ENCODE measurements at places on chromosomes 2 and 18. TPM values are rescaled to one million over a fixed set of nuclear protein-coding genes. Genes with fewer than 3 reads are reported as not detected.
A peak's percentile ranks its signal among the peaks of the same experiment; 100 is the strongest.

The TCF7L1 gene
- total RNA-seq = 3.9 TPM

GRCh38 chr18:63284173-63284799, 35.3 kb downstream of the BCL2 start:
- no peaks in the 10 kb centered on the region for H3K27me3 ChIP-seq
- DNase-seq = no peak
- no peak overlapping the region for H3K4me3 ChIP-seq
- peaks cover 13% of the 10 kb centered on the region for H3K4me1 ChIP-seq
- no peaks in the 10 kb centered on the region for H3K36me3 ChIP-seq

GRCh38 chr18:2147476-2148230, 423.7 kb downstream of the METTL4 start:
- H3K36me3 ChIP-seq = no peaks in the 10 kb centered on the region
- peak; percentile 35 for DNase-seq
- H3K27me3 ChIP-seq = no peaks in the 10 kb centered on the region
- H3K27ac ChIP-seq = no peak overlapping the region
- H3K4me3 ChIP-seq = no peak overlapping the region
- no peaks in the 10 kb centered on the region for H3K4me1 ChIP-seq

DNA sequence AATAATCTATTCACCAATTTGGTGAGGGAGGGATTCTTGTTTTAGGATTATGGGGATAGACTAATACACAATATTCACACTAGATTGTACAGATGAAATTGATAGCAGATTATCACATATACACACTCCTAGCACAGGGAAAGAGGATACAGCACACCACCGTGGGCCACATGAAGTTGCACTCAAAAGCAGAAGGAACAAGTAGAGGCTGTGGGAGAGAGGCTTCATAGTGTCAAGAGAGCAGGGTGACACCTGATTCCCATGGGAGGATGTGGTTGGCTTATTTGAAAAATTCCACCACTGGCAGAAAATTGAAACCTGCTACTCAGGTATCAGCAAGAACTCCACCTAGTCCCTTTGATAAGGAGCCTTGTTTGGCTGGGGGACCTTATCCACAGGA, 395.6 kb downstream of the SPAG16 start:
- no peak overlapping the region for H3K27ac ChIP-seq
- H3K4me1 ChIP-seq = no peaks in the 10 kb centered on the region

DNA sequence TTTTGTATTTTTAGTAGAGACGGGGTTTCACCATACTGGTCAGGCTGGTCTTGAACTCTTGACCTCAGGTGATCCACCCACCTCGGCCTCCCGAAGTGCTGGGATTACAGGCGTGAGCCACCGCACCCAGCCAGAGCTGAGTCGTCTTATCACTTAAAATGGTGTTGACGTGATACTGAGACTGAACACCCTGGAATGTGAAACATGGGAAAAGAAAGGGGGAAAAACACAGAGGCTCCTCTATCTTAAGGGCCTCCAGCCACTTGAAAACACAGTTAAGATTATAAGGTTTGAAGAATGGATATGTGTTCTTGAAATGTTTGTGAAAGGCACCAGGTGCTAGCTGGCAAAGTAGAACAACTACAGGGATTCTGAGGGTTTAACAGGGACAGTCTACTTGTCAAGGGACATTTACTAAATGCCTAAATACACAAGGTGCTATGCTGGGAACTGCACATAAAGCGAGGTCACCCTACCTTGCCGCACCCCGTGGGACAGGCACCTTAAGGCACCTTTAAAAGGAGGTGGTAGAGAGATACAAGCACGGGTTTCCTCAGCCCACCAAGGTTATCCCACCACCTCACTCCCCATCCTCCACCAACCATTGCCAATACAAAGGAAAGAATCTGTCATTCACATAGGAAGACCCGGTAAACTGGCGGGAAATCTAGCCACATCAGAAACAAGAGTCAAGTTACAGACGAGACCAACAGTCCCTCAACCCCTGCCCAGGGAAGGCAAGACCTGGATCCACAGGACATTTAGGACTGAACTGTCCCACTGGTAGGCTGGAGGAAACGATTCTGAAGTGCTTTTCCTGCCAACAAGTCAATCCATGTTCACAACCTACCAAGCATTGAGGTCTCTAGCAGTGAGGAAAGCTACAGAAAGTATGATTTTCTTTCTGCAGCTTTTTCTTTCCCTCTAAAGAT, 43.4 kb downstream of the STK39 start:
- no peaks in the 10 kb centered on the region for H3K36me3 ChIP-seq
- no peak overlapping the region for H3K4me3 ChIP-seq
- no peak overlapping the region for H3K27ac ChIP-seq

- no peak overlapping the region for H3K4me3 ChIP-seq
- H3K27me3 ChIP-seq = no peaks in the 10 kb centered on the region
- H3K36me3 ChIP-seq = no peaks in the 10 kb centered on the region
- peaks cover 19% of the 10 kb centered on the region for H3K4me1 ChIP-seq
- H3K27ac ChIP-seq = peak overlapping the region; percentile 57
- DNase-seq = no peak
Observed at GRCh38 chr2:43174368-43174916, 52.0 kb downstream of the ZFP36L2 start.

- no peak overlapping the region for H3K4me3 ChIP-seq
- H3K27me3 ChIP-seq = no peaks in the 10 kb centered on the region
- H3K36me3 ChIP-seq = no peaks in the 10 kb centered on the region
- no peak overlapping the region for H3K27ac ChIP-seq
- no peaks in the 10 kb centered on the region for H3K4me1 ChIP-seq
Observed at GRCh38 chr18:35397976-35398375, 20.8 kb upstream of the ZNF396 start.

- DNase-seq = no peak
- H3K36me3 ChIP-seq = peaks cover 29% of the 10 kb centered on the region
- no peaks in the 10 kb centered on the region for H3K27me3 ChIP-seq
- peaks cover 6% of the 10 kb centered on the region for H3K4me1 ChIP-seq
Observed at GRCh38 chr2:161204846-161205245, 44.6 kb downstream of the TANK start.

DNA sequence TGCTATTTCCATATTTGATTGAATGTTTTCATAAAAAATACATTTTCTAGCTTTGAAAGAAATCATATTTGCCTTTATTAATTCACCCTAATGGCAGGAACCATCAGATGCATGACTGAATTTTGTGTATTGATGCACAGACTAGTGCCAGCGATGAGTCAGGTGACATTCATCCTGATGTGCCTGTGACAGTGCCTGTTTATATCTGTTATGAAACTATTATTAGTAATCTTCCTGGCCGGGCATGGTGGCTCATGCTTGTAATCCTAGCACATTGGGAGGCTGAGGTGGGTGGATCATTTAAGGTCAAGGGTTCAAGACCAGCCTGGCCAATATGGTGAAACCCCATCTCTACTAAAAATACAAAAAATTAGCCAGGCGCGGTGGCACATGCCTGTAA, 170.0 kb downstream of the TSN start:
- no peaks in the 10 kb centered on the region for H3K4me1 ChIP-seq
- no peak for DNase-seq
- no peak overlapping the region for H3K4me3 ChIP-seq
- H3K27me3 ChIP-seq = no peaks in the 10 kb centered on the region
- no peaks in the 10 kb centered on the region for H3K36me3 ChIP-seq

The BUB1 gene
- total RNA-seq = 0.27 TPM

DNA sequence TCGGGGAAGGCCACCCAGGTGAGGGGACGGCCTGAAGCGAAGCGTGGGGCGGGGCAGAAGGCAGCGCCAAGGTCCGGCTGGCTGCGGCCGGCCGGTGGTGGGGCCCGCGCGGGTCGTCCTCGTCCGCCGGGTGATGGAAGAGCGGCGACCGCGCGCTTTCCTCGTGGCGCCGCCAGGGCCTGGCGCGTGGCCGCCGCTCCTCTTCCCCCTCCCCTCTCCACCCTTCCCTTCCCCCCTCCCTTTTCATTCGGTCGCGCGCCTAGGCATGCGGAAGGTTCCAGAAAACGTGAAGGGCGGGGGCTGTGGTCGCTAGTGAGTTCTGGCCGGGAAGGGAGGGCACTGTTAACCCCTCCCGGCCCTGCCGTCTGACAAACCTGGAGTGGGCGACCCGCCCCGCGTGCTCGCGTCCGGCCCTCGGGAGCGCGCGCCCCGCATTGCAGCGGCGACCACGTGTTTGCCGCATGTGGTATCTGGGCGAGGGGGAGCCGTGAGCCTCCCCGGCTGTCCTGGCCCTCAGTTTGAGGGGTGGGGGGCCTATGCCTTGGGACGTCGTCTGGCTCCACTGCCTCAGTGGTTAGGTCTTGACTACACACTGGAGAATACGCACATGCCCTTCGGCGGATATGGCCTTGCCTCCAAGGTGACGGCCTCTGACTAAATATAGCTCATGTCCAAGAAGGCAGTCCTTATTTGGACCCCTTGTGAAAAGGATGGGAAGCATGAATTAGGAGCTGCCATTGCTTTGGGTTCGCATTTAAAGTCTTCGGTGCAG, 579 bp downstream of the MAT2A start:
- peaks cover 46% of the 10 kb centered on the region for H3K4me1 ChIP-seq
- DNase-seq = peak; percentile 70
- no peaks in the 10 kb centered on the region for H3K36me3 ChIP-seq
- H3K27me3 ChIP-seq = no peaks in the 10 kb centered on the region
- H3K4me3 ChIP-seq = peak overlapping the region; percentile 74

DNA sequence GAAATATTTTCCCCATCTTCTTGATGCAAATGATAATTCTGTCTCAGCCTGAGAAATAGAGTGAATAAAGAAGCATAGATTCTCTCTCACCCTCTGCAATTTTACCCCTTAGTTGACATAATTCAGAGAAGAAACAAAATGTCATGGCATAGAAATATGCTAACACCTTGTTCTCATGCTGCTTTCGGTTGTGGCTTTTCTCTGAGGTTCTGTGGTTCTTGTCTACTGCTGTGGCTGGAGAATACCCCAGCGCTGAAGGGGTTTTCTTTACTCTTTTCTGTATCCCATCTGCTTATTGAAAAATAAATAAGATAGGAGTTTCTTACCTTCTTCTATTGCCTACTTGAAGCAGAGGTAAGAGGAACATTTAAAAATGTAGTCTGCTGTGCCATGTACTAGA, 15.4 kb upstream of the RAB27B start:
- H3K36me3 ChIP-seq = no peaks in the 10 kb centered on the region
- no peaks in the 10 kb centered on the region for H3K27me3 ChIP-seq
- no peak overlapping the region for H3K4me3 ChIP-seq
- no peak overlapping the region for H3K27ac ChIP-seq
- no peaks in the 10 kb centered on the region for H3K4me1 ChIP-seq

DNA sequence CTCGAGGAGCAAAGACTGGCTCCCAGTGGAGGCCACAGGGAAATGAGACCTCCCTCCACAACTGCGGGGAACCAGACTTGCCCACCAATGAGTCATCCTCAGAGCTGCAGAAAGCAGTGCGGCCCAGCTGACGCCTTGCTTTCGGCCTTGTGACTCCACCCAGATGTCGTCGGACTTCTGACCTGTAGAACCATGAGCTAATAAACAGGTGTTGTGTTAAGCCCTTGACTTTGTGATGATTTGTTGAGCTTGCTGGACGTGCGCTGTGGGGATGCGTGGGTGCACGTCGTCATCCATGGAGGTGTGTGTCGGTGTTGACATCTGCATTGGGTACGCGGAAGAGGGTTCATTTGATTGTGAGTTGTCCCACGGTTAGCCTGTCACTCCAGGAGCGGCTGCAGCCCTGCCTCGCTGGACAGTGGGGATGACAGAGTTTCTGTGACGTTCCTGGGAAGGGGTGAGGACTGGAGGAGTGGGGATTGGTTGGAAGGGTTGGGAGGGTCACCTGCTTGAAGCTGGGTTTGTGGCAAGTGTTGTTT, 154.1 kb downstream of the SH3BP4 start:
- no peaks in the 10 kb centered on the region for H3K4me1 ChIP-seq
- no peak overlapping the region for H3K27ac ChIP-seq
- DNase-seq = no peak

DNA sequence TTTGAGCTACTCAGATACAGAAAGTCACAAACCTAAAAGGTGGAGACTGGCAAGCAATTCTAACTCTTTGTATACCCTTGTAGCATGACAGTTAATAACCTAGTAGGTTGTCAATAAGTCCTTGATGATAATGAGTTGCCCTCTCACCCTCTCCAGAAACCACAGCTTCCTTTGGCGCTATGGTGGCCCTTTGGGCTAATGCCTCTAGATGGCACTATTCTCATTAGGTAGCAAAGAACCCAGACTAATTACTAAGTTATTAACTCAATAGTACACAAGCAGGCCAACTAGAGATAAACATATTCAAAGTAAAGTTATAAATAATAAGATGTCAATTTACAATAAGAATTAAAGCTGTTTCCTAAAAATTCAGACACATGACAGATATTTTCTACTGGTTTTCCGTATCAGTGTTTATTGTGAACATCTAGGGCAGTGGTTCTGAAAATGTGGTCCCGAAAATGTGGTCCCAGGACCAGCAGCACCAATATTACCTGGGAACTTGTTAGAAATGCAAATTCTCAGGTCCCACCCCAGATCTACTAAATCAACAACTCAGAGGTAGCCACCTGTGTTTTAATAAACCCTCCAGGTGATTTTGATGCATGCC, 41.1 kb downstream of the LDAH start:
- H3K4me3 ChIP-seq = no peak overlapping the region
- no peaks in the 10 kb centered on the region for H3K27me3 ChIP-seq
- H3K36me3 ChIP-seq = no peaks in the 10 kb centered on the region
- H3K4me1 ChIP-seq = no peaks in the 10 kb centered on the region
- no peak for DNase-seq
- H3K27ac ChIP-seq = no peak overlapping the region

- no peaks in the 10 kb centered on the region for H3K36me3 ChIP-seq
- no peak for DNase-seq
- H3K4me1 ChIP-seq = no peaks in the 10 kb centered on the region
- peak overlapping the region; percentile 43 for H3K4me3 ChIP-seq
- no peaks in the 10 kb centered on the region for H3K27me3 ChIP-seq
Observed at GRCh38 chr2:104378853-104379374, 475.0 kb upstream of the POU3F3 start.

The FOXI3 gene
- total RNA-seq = not detected

GRCh38 chr18:42107691-42108450, 152.8 kb downstream of the PIK3C3 start:
- no peak for DNase-seq
- H3K27ac ChIP-seq = no peak overlapping the region
- no peak overlapping the region for H3K4me3 ChIP-seq
- H3K36me3 ChIP-seq = no peaks in the 10 kb centered on the region
- no peaks in the 10 kb centered on the region for H3K27me3 ChIP-seq

DNA sequence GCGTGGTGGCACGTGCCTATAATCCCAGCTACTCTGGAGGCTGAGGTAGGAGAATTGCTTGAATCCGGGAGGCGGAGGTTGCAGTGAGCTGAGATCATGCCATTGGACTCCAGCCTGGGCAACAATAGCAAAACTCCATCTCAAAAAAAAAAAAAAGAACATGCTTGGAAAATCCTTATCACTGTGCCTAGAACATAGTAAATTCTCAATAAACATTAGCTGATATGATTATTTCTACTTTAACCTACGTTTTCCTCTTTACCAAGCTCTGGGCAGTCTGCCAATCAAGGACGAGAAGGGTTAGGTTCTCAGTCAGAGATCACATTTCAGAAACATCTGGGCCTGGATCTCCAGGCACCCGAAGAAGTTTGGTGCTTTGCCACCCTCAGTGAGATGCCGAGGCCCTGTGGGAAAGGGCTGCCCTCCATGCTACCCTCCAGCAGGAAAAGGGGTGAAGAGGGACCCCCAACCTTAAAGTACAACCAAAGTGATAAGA, 107.7 kb downstream of the BCL11A start:
- H3K27ac ChIP-seq = no peak overlapping the region
- H3K4me1 ChIP-seq = no peaks in the 10 kb centered on the region
- no peak for DNase-seq
- no peaks in the 10 kb centered on the region for H3K36me3 ChIP-seq
- H3K27me3 ChIP-seq = no peaks in the 10 kb centered on the region
